ENCODE measurements at places on chromosomes 1 and 21.

DNA sequence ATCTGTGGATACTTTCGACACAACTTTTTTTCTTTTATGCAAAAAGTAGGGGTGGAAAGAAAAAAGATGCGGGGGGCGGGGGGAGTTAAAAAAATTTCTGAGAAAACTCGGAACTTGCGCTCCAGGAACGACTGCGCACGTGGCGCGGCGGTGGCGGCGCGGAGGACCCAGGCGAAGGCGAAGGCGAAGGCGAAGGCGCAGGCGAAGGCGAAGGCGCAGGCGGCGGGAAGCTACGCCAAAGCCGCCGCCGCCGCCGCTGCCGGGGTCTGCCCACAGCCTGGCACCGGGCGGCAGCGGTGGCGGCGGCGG lies 208 bp upstream of the BARHL2 start:
- no peak for DNase-seq

DNA sequence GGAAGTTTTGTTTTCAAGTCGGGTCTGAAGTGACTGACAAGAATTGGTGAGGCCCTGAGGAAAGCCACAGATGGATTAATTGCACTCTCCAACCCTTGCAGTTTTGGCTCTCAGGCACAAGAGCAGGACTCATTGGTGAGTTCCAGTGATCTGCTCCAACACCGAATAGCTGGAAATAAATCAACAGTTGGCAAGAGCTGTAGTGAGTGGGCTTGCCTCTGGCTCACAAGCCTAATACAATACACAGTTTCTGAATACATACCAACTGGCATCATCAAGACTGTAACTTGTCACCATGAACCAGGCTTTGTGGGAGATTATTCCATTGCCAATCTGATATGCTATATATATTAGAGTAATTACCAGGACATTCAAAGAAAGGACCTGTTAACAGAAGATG lies 131.6 kb downstream of the GRIK1 start:
- DNase-seq: no peak

DNA sequence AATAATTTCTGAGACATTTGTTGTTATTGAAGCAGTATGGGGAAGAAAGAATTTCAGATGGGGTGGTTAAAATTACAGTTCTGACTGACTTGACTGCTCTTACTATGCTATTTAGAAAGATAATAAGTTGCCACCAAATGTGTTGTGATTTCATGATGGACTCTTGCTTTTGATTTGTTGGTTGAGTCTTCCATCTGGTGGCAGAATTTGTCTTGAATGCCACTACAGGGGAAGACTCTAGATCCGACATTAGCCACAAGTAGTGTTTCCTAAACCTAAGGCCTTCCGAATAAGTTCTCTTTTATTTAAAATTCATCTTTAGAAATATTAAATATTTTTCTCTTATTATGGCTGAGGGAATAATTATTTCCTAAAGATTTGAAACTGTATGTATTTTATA lies 190.9 kb upstream of the ADGRL4 start:
- no peak for DNase-seq

GRCh38 chr1:170929835-170930554 lies 5.3 kb upstream of the MROH9 start:
- DNase-seq: no peak

Measured in NCI-H748 treated with DMSO at 0.1 percent for 48 hours (cell line).